Mucosa of descending colon (tissue), 3 donors: ENCODE measurements at places on chromosomes 6 and 20. TPM values are rescaled to one million over a fixed set of nuclear protein-coding genes. Genes with fewer than 3 reads are reported as not detected.

The PLN gene
- 4.2 TPM for total RNA-seq

The SPATS1 gene
- not detected for total RNA-seq

The TMEM200A gene
- total RNA-seq = 8.1 TPM

The CDSN gene
- not detected for total RNA-seq

The TFAP2B gene
- total RNA-seq = 0.66 TPM

DNA sequence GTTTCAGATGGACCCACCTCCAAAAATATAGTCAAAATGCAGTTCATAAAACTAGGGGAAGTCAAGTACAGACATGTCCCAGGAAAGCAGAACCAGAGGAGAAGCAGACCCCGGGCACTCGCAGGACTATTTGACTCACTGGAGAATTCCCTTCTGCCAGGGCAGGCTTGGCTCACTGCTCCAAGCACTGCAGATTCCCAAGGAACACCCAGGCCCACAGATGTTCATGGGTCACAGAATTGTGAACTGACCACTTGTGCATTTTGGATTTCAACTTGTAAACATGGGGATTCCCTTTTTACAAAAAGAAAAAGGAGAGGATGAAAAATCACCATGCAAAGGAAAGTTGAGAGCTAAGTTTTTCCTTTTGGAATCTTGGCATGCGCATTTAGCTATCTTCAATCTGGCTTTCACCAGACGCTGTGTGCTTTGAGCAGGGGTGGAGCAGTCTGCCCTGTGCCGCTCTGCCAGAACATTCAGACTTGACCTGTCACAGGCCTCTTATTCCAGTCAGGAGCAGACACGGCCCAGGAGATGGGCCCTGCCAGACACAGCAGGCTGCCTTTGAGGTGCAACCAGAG, 237.5 kb upstream of the TAB2 start:
- no peak for DNase-seq

DNA sequence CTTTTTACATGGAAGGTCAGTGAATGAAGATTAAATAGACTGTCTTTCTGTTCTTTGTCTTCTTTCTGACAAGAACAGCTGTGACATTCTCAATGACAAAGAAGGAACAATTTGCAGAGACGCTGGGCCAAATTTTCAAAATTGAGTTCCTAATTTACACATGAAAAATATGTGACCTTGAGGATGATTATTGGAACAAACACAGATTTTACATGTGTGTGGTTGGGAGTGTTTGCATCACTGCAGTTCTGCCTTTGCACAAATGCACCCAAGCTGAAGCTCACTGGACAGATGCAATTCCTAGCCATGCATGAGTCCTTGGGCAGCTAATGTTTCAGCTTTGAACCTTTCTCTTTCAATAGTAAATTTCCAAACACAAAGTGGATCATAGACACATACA, 350.8 kb downstream of the QKI start:
- DNase-seq = no peak

DNA sequence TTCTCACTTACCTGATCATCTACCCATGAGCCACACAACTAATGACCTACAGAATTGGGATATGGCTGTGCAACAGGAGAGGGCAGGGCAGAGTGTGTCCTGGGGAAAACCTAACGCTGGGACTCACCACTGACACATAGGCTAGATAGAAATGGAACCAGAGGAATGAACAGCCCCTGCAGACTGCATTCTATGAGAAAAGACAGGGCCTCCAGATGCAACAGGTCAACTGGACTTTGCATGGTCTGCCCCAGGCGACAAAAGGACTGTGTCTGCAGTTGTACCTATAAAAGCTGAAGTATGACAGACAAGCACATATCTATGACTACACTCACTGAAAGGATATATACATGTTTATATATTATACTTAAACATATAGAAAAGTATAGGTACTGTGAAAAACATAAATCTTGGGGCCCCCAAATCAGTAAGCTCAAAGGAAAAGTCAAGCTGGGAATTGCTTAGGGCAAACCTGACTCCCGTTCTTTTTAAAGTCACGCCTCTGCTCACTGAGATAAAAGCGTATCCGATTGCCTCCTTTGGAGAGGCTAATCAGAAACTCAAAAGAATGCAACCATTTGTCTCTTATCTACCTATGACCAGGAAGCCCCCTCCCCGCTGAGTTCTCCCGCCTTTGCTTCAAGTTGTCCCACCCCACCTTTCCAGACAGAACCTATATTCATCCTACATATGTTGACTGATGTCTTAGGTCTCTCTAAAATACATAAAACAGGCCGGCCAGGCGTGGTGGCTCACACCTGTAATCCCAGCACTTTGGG, 68.5 kb downstream of the EPB41L2 start:
- no peak for DNase-seq

DNA sequence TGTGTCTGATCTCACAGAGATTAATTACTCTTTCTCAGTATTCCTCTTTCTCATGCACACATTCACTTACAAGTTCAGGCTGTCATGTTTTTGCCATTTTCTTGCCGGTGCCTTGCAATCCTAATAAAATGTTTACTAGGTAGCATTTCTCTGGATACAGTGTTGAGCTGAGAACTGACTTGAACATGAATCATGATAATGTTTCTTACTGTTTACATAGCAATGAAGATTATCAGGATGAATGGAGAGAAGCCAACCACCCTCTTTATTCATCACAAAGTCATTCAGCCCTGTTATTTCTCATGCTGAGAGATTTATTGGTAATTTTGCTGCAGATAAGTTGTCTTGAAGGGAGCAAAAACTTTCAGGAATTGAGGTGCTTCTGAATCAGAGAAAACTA, 185.5 kb upstream of the ECI2 start:
- no peak for DNase-seq

- no peak for DNase-seq
These were observed 103.8 kb upstream of the SYNDIG1 start for GRCh38 chr20:24365670-24366069.

GRCh38 chr20:38073307-38074071, 39.9 kb downstream of the RPRD1B start:
- DNase-seq = no peak

GRCh38 chr6:127120023-127120786, 1.7 kb downstream of the RSPO3 start:
- no peak for DNase-seq

DNA sequence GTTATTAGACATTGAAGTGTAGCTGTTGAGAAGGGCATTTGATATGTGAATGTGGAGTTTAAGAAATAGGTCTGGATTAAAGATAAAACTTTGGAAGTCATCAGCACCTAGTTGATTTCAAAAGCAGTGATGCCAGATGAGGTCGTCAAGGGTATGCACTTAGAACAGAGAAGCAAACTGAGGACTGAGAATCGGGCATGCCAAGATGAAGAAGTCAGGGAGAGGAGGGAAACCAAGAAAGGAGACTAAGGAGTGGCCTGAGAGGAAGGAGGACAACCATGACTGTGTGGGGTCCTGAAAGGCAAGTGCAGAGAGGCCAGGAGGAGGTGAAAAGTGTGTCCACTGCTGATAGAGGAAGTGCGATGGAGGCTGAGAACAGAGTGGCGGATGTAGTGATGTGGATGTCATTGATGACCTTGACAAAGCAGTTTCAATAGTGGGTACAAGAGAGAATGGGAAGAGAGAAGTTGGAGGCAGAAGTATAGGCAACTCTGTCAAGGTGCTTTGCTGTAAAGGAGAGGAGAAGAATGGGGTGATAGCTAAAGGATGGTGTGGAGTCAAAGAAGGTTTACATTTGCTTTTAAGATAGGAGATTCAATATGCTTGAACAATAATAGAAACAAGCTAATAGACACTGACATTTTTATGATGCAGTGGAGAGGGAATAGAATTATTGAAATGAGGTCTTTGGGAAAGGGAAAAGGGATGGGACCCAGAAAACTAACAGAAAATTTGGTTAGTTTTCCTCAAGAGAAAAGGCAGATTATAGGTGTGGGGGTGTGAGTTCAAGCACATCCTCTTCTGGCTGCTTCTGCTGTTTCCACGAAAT, 139.7 kb upstream of the TMEM170B start:
- no peak for DNase-seq
